ENCODE measurements at places on chromosomes 1 and 21.
A peak's percentile ranks its signal among the peaks of the same experiment; 100 is the strongest.

- DNase-seq = no peak
Measured at GRCh38 chr1:180586671-180587155, 27.9 kb downstream of the OVAAL start.

DNA sequence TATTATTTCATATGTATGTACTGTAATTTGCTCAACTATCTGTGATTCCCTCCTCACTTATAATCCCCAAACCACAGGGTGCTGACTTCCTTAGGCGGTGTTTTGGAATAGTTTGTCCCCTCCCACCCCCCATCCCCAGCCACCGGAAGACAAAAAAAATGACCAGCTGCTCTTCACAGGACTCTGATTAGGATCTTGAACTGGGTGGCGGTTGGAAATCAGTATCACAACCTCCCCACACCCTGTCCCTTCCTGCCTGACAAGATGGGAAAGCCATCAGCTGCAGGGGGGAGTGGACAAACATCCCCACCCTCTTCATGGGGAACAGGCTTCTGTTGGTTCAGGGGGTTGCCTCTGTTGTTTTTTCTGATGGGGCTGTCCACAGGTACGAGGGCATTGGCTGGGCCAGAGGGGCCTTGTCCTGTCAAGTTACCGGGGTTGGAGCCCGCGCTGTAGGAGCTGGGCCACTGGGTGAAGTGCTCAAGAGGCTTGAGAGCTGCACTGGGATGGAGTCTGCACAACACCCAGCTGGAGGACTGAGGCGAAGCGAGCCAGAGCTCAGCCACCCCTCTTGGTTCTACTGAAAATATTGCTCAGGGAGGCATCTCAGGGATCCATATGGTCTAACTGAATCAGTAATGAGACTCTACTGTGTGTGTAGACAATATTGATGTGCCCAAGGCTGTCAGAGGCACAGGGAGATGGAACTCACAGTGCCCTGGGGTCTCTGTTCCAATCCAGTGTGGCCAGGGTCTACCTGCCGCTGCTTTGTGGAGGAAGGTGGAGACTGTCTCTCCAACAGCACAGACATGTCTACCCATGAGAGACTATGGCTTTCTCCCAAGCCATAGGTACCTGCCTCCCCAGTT, 28.2 kb downstream of the NAV1 start:
- DNase-seq = no peak

DNA sequence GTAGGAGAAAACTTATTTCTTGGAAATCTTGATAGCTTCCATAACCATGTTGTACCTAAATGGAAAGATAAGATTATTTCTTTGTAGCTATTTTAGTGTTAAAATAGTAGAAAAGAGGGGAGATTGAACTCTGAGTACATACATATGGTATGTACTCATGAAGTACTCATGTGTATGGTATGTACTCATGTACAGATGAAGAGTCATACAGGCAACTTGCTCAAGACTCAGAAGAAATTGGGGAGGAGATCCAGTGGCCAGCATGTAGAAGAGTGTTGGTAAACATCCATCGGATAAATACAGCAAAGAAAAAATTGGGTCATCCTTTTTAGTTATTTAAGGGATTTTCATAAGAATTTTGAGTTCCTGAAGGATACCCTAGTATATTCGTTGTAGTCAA, 29.0 kb downstream of the MDM4 start:
- DNase-seq = no peak

DNA sequence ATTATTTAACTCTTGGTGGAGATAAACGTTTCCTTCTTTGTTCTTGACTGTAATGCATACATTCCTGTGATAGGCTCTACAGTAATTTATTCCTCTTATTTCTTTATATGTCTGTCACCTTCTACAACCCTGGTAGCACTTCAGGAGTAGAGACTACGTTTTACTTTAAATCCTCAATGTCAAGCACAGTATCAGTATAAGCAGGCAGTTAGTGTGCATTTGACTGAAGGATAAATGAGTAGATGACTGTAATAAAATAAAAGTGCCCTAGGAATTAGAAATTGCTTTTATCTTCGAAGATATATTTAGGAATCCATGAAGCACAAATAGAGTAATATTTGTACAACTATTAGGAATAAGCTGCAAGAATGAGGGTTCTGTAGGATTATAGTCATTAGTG, 599.6 kb upstream of the PRMT6 start:
- DNase-seq = no peak

GRCh38 chr1:29478151-29478791, 241.9 kb downstream of the PTPRU start:
- no peak for DNase-seq

DNA sequence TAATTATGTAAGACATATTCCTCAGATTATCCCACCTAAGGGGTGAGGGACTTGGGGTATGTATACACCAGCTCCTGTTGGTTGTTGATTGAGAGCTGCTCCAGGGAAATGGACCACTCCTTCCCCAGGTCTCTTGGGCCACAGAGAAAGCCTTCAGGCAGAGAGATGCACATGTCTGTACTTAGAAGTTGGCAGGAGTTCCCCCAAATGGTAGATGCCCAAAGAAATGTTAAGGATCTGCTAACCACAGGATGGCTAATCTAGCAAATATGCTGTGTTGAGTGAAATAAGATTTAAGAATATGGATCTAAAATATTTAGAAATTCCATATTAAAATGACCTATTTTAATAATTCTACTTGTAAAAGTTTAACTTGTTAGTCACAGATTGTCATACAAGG, 100.8 kb upstream of the DNAH14 start:
- DNase-seq = no peak

DNA sequence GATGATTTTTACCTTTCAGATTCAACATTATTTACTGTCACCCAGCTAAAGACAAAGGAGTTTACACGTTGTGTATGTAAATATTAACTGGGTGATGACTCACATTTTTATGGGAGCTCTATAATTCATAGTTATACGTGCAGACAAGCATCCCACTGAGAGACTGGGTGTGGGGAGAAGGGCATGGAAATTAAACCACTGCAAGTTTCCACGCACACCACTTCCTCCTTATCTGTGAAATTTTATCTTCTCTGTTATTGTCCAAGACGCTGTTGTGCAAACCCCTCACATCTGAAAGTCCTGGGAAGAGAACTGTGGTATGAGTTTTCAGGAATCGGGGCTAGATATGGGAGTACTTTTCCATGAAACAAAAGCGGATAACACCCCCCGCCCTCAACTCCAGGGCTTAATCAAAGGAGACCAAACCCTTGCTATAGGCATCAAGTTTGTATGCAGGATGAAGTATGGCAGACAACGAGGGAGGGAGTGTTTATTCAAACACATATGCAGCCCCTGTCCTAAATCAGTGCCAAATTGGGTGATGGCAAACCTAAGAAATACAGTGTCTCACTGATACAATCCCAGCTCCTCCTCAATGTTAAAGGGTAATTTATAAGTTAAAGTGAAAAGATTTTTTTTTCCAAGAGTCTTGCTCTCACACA, 23.3 kb upstream of the DPT start:
- no peak for DNase-seq

DNA sequence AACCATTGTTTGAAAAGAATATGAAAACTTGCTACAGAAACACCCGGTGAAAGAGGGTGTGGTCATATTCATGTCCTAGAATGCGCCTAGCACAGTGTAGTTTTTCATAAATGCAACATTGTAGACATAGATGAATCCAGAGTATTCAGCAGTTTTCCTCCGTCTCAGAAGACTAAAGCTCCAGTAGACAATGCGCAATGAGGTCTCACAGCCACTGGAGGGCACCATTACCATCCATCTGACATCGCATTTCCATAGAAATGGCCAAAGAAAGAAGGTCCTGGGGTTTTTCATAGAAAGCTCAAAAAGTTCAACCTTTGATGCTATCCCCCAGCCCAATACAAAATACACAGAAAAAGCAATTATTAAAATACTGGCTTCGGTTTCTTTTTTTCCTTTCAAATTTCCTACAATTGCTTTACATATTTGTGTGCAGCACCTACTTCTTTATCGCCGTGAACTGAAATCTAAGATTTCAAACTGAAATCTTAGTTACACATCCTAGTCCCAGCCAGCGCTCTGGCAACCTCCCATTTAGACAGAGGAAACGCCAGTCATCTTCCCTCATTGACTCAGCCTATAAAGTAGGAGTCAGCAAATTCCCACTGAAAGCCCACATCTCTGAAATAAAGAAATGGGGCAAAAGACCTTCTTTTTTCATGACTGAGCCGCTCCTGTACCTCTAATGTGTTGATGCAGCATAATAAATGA, 3.9 kb upstream of the CD58 start:
- peak; percentile 84 for DNase-seq

- no peak for DNase-seq
Measured at GRCh38 chr1:198086051-198086745, 70.6 kb upstream of the NEK7 start.

- DNase-seq = no peak
Measured at GRCh38 chr1:39896909-39897685, 4.6 kb downstream of the MYCL start.

DNA sequence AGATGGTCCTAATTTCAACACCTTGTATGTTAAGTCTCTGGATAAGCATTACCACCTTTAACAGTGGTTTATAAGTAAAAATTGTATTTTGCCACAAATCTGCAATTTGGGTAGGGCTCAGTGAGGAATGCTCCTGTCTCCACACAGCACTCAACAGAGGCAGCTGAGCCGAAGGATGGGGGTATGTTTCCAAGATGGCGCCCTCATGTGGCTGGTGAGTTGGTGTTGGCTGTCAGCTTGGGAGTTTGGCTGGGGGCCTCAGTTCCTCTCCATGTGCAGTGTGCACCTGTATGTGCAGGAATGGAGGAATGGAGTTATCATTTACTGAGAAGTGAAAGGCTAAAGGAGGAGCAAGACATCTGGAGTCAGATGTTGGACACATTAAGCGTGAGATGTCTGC, 136.8 kb downstream of the GABPA start:
- peak; percentile 10 for DNase-seq

DNA sequence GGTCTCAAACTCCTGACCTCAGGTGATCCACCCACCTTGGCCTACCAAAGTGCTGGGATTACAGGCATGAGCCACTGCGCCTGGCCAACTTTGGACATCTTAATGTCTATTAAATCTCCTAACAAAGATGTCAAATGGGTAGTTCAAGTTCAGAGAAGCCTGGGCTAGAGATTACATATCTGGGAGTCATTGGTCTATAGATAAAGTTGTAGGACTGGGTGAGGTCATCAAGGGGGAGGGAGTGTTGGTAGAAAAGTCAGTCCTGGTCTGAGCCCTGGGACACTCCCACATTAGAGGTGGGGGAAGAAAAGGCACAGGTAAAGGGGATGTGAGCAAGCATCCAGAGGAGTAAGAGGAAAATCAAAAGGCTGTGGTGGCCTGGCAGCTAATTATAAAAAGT, 6.6 kb downstream of the UBIAD1 start:
- no peak for DNase-seq
